ENCODE measurements at places on chromosomes 3 and 15.

GRCh38 chr3:141331377-141332318 lies 36.7 kb upstream of the ZBTB38 start:
- no peak for DNase-seq

- DNase-seq, result no peak
Measured at GRCh38 chr3:33645060-33645647, 72.9 kb downstream of the CLASP2 start.

- DNase-seq, result no peak
Measured at GRCh38 chr3:129793942-129794310, 99.6 kb downstream of the TMCC1 start.

GRCh38 chr3:28151608-28152228 lies 89.7 kb upstream of the CMC1 start:
- DNase-seq, result no peak

DNA sequence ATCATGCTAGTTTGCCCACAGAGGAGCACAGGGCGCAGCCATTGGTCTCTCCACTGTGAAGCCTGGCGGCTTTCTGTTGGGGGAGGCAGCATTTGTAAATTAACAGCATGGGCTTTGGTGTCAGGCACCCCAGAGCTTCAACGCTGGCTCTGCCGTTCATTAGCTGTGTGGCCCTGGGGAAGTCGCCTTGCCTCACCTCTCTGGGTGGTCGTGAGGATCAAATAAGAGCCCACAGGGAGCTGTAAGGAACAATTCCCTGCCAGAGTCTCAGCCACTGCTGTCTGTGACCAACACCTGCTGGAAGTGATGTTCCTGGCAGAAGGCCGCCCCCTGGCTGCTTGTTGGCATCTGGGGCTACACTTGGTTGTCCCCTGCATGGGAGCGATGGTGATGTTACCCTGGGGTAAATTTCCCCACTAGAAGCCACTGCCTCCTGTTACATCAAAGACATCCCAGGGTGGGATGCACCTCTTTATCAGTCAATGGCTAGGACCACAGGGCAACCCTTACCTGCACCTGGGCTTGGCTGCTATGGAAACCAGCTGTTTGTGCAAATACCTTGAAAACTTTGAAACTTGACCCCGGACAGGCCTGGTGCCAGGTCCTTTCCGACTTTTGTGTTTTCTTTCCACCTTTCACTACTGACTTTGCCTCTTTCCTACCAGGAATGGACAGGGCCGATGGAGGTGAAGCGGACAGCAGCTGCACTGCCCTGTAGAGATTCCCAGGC lies 36.9 kb downstream of the DNASE1L3 start:
- no peak for DNase-seq

- no peak for DNase-seq
Measured at GRCh38 chr3:64631951-64632350, 55.8 kb downstream of the ADAMTS9 start.

DNA sequence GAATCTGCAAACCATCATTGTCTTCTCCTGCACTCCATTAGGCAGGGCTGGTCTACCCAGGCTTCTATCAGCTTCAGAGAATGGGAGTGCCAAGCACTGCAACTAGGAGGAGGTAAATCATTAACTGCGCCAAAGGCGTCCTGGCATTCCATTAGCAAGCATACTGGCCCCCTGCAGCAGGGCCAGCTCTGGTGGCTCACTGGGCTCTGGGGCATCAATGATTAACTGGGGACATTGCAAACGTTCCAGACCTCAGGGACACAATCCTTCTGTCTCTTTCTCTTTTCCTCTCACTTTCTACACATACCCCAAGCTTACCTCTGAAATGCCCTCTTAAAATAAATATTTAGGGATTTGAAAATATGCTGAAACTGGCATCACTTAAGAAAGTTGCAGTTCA lies 129.0 kb downstream of the MYLK start:
- DNase-seq, result no peak

DNA sequence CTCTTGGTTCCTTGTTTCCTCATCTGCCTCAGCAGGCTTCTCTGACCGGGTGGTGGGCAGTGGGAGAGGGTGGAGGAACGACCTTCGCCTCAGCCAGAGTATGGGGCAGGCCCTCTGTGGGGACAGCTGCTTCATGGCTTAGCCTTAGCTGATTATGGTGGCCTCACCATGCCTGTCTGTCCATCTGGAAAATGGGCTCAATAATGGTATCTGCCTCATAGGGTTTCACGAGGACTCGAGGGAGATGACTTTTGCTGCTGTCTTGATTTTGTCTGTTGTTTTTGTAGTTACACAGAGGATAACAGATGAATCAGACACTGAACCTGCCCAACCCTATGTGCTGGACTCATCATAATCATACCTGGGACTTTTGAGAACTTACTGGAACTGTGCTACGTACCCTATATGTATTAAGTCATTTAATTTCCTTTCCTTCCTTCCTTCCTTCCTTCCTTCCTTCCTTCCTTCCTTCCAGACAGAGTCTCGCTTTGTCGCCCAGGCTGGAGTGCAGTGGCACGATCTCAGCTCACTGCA lies 46.5 kb downstream of the CDC25A start:
- DNase-seq, result no peak

DNA sequence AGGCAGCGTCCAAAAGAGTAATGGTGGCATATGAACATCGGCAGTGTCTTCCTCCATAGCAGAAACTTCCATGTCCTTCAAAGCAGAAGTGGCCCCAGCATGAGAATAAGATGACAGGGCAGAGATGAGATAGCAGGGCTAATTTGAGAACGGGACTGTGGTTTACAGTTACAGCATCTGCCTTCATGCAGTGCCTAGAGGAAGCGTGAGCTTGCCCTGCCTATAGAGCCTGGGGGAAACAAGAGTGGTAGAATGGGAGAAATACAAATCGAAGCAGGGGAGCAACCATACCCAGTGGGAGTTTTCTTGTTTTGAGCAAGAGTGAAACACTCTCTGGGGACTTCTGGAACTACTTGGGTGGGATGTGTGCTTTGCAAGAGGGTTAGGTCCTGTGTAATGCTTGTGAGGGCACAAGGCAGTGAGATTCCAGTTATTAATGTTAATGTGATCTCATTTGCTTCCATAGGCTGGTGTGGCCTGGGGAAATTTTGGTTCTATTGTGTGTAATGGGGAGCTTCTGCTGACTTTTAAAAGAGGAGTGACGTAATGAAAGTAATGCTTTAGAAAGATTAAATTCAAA lies 616.9 kb downstream of the ZIC1 start:
- DNase-seq, result no peak

GRCh38 chr15:78943692-78944091 lies 1.2 kb downstream of the CTSH start:
- no peak for DNase-seq

DNA sequence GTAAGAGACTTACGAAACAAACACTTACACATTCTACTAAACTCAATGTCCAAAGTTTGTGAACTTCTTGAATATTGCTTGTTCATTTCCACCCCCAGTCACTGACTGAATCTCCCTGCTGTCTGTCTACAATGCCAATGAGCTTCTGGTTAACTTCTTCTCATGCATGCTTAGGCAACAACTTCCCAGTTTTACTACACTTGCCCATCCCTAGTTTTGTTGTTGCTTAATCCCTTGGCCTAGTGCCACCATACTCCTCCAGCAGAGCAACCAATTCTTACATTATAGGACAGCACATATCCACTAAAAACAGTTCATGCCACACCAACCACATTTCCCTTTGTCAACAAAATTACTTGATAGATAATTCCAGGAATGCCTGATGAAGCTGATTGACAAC lies 40.9 kb upstream of the CCR2 start:
- DNase-seq, result no peak

- DNase-seq, result no peak
Measured at GRCh38 chr3:134918441-134918840, 123.4 kb downstream of the EPHB1 start.

GRCh38 chr3:177547711-177548350 lies 350.5 kb upstream of the TBL1XR1 start:
- no peak for DNase-seq

DNA sequence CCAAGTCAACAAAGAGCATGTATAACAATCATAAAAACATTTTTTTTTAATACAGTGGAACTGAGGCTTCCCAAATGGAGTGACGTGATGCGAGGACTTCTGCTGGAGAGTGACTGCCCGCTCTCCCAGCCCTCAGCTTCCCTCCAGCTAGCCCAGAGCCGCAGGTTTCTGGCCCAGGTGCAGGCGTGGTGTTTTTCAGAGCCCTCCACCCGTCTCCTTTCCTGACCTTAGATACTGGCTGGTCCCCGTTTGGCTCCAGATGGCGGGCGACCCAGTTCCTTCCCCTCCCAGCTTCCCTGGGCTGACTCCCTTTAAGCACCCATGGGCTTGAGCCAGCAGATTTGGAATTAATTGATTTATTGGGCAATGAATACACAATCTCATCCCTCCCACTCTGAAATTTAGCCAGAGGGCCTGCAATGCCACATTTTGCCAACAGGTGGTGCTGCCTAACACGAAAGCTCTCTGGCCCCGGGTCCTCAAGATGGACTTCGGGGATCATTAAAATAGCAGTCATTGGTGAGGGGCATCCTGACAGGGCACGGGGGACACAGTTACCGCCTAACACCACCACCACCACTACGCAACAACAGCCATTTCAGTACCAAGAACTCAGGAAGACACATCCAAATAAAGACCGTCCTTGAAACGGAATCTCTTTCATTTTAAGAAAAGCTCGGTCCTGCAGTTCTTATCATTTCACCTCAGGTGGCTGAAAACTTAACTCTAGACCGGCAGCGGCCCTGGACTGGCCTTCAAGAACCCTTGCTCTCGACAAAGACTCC lies 47.5 kb upstream of the MUC4 start:
- peak; percentile 48 for DNase-seq

DNA sequence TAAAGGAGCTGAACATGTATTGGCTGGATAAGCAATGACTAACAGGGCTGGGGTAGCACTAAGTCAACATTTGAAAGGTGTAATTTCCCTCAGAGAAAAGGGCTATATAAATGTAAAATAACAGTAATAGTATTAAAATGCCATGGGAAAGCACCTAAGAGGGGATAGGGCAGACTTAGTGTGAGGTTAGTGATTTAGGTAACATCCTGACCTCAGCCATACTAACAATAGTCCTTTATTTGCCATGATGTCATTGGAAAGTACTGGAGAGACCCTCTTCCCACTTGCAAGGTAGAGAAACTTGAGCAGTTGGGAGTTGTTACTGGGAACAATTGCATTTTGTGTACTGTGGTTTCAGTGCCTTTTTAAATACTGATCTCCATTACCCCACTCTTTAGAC lies 103.4 kb downstream of the LSAMP start:
- DNase-seq, result no peak

- no peak for DNase-seq
Measured at GRCh38 chr15:45946111-45946510, 311.3 kb downstream of the SQOR start.

DNA sequence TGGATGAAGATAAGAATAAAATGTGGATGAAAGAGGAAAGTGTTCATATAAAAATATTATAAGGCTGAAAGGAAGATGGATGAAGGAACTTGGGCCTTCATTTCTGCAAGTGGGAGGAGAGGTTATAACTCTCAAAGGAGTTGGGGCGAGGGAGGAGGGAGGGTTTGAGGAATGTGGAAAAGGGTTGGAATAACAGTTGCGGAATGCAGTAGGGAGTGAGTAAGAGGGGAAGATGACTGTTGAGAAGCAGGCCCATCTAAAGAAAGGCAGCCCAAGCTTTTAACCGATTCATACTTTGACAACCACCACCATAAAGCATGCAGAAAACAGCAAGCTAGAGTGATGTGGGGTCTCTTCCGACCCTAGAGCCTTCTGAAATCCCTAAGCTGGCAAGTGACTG lies 8.3 kb upstream of the TM4SF4 start:
- DNase-seq, result no peak

- peak; percentile 41 for DNase-seq
Measured at GRCh38 chr3:11236588-11237461, 35.4 kb upstream of the ATG7 start.

DNA sequence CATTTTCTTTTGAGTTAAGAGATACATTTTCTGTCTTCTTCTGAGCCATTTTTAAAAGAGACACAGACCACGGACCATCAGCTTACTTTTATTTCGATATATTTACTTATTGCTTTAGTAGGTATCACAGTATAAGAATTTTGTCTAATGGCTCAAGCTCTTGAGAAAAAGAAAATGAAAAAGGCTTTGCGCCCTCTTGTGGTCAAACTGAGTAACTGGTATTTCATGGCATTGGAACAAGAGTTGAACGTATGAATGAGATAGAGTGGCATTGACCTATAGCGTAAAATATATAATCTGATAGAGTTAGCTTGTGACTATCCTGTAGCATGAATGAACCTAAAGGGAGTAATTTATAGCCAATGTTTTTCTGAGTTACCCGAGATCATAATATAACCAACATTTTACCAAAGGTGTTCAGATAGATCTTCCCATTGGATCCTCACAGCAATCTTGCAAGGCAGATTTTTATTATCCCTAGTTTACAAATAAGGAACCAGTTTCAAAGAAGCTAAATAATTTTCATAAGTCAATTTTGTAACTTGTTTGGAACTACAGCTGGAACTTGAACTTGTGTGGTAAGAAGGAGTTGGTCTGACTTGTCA lies 154.6 kb downstream of the POLR2M start:
- DNase-seq, result no peak

DNA sequence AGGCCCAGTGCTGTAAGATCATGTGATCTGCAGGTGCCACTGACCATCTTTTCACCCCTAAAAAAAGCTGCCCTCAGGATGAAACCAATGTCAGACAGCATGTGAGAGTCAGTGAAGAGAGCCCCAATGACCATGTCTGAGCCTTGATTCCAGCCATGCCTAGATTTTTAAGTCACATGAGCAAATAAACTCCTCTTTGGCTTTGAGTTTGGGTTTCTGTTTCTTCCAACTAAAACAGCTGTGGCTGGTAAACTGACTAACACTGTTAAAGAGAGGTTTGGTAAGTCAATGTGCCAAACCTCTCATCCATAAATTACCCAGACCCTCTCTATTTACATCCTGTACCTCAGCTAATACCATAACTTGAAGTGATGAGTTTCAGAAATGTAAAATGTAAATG lies 8.3 kb downstream of the MYO5A start:
- no peak for DNase-seq

GRCh38 chr15:85793641-85794597 lies 806 bp downstream of the KLHL25 start:
- no peak for DNase-seq

DNA sequence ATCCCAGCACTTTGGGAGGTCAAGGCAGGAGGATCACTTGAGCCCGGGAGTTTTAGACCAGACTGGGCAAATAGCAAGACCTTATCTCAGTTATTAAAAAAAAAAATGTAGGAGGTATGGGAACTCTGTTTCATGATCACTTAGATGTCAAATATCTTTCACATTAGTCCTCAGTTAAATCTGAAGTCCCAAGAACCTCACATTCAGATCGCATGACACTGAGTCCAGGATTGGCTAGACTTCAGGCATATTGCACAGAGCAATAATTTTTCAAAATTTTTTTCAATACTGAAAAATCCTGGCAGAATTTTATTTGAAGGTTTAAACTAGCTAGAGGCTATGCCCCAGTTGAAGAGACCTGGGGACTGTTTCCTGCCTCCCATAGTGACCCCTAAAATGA lies 56.3 kb upstream of the ZNF148 start:
- no peak for DNase-seq

Data from stimulated activated CD8-positive, alpha-beta memory T cell treated with anti-CD3 and anti-CD28 coated beads, Interleukin-7, amount 100 ng/mL, for 48 hours (primary cell).